LHCN-M2 (cell line): ENCODE measurements at places on chromosomes 5 and 9. TPM values are rescaled to one million over a fixed set of nuclear protein-coding genes. Genes with fewer than 3 reads are reported as not detected.

The ACOT12 gene
- total RNA-seq, result not detected in 2 replicates

The ZFP62 gene
- 17.3 and 18.0 TPM in 2 replicates for total RNA-seq

DNA sequence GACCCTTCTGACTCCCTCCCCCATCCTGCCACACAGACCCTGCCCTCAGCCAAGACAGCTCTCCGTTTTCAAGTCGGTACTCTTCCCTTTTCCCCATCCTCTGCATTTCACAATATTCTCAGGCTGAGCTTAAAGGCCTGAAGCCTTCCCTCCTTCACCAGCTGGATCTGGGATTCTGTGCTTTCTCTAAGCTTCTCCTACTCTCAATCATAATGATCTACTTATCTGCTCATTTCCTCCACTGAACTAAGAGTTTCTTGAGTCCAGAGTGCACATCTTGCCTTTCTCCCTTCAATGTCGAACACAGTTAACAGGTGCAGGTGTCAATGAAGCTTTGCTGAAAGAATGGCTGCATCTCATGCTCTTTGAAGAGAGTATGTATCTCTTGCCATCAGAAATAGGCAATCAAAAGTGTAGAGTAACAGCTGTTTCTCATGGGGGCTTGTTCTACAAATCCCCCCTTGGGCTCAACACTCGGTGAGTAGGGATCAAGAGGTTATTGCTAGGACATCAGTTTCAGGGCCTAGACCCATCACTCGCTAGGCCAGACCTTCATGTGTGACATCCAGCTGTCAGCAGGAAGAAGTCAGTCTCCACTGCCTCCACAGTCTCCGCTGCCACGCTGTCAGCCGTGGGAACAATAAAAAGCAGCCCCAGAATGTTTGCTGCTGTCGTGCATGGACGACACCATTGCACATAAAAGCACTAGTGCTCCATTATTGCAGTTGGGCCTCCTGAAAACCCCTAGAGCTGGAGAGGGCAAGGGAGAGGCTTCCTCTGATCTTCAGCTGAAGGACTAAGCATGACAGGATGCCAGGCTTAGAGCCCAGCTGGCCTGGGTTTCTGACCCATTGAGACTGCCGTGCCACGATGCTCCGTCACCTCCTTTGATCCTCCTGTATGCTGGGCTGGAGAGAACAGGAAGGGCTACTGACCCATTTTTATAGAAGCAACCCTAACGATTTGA lies 23.7 kb downstream of the TRAF1 start:
- DNase-seq, result no peak

GRCh38 chr9:1355656-1356055 lies 305.5 kb downstream of the DMRT2 start:
- no peak for DNase-seq

DNA sequence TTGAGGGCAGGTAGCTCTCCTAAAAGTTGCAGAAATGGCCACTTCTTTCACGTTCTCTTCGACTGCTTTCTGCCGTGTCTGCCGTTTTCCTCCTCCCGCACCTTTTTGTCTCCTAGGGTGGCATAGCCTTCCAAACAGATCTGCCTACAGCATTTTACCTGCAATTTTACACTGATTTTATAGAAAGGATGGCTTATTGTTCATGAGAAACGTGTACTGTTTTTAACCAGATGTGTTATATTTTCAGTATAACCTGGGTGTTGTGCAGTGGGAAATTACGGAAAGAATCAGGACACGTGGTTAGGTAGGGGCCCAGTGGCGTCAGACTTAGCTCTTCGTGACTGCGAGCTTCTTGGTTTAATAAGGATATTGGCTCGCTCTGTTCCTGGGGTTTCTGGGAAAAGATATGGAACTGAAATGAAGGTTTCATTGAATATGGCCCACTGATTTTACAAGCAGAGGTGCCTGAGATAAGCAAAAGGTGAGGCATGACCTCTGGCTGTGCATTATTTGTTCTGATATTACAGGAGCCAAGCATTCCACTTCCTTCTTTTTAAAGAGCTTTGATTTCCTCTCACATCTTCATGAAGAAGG lies 43.7 kb upstream of the PRSS3 start:
- DNase-seq, result no peak

GRCh38 chr5:168978500-168978899 lies 322.4 kb downstream of the SLIT3 start:
- no peak for DNase-seq

DNA sequence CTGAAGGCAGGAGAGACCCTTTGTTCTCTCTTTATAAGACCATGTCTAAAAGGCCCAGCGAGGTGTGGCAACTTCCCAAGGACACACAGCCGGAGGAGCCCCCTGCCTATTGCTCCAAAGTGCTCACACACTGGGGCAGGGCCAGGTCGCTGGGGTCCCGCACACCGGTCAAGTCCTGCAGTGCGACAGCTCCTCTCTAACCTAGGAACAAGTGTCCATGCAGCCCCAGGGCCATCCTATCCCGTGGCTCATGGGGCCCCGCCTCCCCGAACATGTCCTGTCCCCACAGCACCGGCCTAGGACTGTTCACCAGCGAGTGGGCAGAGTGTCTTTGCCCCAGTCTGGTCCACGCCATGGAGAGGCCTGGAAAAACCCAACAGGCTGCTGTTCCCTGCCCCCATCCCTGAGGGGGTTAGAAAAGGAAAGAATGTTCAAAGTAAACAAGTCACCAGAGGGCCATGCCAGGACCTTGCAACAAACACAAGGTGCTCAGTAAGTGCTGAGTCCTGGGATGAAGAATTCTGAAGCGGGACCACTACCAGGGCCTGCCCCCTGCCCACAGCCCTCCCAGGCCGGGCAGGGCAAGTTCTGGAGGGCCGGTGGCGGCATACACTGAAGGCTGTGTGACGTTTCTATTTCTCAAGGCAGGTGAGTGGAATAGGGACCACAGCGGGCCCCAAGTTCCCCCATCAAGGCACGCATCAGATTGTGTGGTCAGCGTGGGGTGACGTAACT lies 938 bp downstream of the NINJ1 start:
- no peak for DNase-seq

- DNase-seq, result no peak
Observed at GRCh38 chr5:75361310-75361709, 24.3 kb downstream of the HMGCR start.

- DNase-seq, result peak; percentile 100
Observed at GRCh38 chr9:19999491-20000057, 210.7 kb upstream of the SLC24A2 start.

The PCDHGB5 gene
- total RNA-seq, result 0.52 and 2.1 TPM in 2 replicates

The SPAG8 gene
- total RNA-seq, result 0.98 and 1.4 TPM in 2 replicates

- DNase-seq, result no peak
Observed at GRCh38 chr9:119924736-119925135, 555.5 kb upstream of the BRINP1 start.

DNA sequence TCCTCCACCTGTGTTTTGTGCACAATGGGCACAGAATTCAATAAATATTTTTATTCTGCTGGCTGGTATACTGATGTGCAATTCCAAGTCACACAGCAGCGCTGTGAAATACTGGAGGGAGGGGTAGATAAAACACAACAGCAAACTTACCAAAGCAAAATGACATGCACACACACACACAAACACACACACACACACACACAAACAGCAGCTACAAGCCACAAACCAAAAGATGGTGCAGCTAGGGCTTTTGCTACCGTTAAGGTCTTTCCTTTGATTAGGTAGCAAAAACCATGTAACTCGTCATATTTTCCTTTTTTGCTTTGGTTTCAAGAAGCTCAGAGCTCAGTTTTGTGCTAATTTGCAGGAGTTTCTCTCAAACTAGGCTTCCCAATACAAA lies 1.8 kb upstream of the TBCA start:
- no peak for DNase-seq

DNA sequence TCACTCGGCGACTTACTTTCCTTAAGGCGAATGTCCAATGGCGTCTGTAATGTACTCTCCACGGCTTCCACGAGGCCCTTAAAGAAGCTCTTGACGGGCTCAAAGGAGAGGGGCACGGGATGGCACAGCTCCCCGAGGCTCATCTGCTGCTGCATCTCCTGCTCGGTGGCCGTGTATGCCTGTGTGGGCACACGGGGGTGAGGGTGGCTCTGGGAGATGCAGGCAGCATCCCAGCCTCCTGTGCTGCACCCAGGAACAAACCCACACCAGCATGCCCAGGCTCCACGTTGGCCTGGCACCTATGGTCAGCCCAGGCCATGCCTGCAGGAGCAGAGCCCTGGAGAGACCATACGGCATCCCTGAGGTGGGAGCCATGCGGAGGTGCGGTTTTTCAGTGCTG lies 24.2 kb downstream of the TRIM14 start:
- no peak for DNase-seq

DNA sequence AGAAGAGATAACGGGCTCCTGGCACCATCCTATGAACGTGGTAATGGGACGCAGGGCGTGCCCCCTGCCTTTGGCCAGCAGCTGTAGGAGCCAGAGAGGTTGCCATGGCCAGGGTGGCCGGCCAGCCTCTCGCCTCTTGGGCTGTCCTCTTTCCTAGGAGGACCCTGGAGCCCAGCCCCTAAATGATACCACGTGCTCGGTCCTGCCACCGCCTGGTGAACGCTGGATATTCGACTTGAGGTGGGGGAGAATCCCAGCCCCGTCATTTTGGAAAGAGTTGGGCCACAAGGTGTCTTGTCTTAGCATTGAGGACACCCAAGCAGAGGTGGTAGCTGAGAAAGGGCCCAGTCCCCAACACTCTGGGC lies 391 bp upstream of the NRG2 start:
- DNase-seq, result peak; percentile 7

DNA sequence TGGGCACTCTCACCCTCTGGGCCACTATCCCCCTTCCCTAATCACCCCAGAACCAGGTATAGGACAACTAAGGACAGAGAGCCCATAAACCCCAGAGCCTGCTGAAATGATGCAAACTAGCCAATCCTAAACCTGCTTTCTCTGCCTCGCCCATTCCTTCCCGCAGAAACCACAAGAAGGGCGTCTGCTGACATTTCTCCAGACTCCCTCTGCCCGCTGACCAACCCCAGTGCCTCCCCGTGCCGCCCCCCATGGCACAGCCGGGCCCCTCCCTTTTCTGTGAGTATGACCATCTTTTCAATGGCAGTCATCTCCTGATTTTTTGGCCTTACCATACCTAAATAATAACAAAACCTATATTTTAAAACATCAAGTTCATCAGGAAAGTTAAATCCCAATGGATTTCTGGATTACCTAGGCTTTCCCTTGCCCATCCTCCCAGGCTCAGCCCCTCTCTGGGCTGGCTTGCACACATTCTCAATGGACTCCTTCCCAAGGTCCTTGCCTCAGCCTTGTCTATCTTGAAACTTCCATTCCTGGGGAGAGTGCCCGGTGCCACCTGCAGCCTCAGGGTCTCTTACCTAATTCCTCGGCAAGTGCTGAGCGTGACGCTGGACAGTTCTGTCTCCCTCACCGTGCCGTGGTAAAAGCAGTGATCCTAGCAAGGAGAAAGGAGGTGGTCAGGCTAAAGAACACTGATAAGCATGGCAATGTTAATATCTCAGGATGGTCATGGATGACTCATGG lies 45.2 kb downstream of the ADAM19 start:
- DNase-seq, result no peak

GRCh38 chr5:139177809-139178588 lies 20.2 kb downstream of the SIL1 start:
- DNase-seq, result no peak

- no peak for DNase-seq
Observed at GRCh38 chr9:93577078-93577974, 942 bp downstream of the PHF2 start.

The UBAP2 gene
- 16.2 and 18.5 TPM in 2 replicates for total RNA-seq

The PCDHGA4 gene
- total RNA-seq, result 3.9 and 4.4 TPM in 2 replicates

GRCh38 chr5:65674749-65675148 lies 47.2 kb downstream of the SGTB start:
- peak; percentile 65 for DNase-seq

The EIF4E1B gene
- not detected in 2 replicates for total RNA-seq

DNA sequence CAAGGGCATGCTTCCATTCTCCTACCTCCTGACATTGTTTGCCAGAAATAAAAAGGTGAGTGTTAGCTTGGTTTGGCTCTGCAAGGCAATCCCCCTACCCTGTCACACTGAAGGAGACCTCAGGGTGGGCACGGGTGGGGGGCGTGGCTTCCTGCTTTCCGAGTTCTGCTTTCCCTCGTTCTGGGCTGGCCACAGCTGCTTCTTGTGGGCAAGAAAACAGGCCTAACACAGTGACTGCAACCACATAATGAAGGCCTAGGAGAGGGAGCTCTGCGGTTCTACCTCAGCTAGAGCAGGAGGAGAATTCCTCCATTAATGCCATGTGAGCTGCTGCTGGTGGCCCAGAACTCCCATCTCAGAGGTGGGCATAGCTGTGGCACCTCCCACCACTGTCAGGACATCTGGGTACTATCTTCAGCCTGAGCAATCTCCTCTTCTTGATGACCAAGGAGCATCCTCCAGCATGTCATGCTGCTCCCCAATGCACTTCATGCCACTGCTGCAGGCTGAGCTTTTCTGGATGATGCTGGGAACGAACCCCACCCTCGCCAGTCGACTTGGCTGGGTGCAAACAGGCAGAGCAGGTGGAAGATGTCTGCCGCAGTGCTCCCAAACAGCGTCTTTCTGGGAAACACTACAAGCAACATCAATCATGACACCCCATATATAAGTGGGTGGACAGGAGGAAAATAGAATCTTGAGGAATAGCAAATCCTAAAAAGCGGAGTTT lies 139.5 kb upstream of the RAPGEF1 start:
- no peak for DNase-seq

GRCh38 chr9:110514897-110515296 lies 64.6 kb downstream of the SVEP1 start:
- DNase-seq, result no peak

DNA sequence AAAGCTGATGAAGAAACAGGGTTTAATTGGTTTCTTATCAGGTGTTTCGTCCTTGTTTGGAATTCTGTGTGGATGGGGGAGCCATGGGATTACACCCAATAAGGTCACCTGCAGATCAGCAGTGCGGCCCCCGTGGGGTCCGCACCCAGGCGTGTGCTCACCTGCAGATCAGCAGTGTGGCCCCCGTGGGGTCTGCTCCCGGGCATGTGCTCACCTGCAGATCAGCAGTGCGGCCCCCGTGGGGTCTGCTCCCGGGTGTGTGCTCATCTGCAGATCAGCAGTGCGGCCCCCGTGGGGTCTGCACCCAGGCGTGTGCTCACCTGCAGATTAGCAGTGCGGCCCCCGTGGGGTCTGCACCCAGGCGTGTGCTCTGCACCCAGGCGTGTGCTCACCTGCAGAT lies 41.7 kb upstream of the CEP72 start:
- no peak for DNase-seq

DNA sequence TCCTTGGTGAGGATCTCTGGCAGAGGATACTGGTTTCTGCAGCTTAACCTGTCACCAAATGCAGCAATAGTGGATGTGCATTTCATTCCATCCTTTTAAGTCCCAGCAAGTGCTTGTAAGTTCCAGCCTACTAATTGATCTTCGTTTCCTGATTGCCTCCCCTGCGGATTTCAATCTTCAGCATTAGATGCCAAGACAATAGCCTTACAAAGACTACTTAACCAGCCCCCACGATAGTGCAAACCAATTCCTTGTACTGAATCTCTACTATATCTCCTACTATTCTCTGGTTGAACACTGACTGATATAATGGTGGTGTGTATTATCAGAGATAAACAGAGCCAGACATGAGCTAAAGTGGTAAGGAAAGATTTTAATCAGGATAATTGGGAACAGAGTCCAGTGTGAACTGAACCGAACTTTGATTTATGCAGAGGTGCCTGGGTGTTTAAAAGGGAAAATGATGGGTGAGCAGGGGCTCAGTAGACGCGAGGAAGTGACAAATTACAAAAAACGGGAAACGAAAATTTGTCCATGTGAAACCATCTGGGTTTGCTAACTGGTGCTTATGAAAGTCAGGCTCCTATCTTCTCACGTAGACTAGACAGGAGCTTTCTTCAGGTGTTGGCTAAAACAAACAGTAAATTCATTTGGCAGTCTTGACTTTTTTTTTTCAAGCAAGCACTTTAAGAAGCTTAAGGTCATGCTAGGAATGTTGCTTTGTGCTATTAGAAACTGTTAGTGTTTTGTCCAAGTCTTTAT lies 106.9 kb upstream of the ST8SIA4 start:
- no peak for DNase-seq

GRCh38 chr9:126411948-126412284 lies 85.3 kb downstream of the MVB12B start:
- no peak for DNase-seq
